ENCODE measurements at places on chromosomes 6 and 20.
A peak's percentile ranks its signal among the peaks of the same experiment; 100 is the strongest.

DNA sequence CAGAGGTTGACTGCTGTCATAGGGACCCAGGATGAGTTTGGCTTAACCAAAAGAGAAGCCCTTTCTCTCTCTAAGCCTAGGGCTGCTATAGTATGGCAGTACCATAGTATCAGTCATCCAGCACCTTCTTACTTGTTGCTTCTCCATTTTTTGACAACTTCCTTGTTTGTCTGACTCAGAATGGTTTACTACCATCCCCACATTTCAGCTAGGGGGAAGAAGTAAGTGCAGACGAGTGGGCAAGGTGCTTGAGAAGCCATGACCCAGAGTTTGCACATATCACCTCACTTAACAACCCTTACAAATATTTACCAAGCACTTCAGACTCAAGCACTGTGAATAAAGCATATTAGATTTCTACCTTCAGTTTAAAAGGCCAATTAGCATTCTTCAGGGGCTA, 289.9 kb upstream of the TSHZ2 start:
- DNase-seq = no peak

GRCh38 chr6:551405-551804, 105.5 kb downstream of the HUS1B start:
- no peak for DNase-seq

DNA sequence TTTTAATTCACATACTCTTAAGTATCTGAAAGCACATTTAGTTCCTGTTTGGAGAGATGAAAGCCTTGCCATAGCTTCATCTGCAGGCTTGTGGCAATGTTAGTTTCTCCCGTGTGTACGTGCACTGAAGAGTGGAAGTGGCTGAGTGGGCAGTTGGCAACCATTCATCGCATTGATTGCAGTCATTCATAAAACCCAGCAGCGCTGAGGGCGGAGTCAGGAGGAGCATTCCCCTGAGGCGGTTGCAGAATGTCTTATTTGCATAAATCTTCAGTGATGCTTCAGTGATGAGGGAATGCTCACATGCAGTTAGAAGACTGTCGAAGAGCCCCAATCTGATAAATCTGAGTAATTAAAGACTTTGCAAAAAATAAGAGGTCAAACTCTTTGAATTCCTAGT, 79.1 kb downstream of the RIMS1 start:
- peak; percentile 4 for DNase-seq

DNA sequence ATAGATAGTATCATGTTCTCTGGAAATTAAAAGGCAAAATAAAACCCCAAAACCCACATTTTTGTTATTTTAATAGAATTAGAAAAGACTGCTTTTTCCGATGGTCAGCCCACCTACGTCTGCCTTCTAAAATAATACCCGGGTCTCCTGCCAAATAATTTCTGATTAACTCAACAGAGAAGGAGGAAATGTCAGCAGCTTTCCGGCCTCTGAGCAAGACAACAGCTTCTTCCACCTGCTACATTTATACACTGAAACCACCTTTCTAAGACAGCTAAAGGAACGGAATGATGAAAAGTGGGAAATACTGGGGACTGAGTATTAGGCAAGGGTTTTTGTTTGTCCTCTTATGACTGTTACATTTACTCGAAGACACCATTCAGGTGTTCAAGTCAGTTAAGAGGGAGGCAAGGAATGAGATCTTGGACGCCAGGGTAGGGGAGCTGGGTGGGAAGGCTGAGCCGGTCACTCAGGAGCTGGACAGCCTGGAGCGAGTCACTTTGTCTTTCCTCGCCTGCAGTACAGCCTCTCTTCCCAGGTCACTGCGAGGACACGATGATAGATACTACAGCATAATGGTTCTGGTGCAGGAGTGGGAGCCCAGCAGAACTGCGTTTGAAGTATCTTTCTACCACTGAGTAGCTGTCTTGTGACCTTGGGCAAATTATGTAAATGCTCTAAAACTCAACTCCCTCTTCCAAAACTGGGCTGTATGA, 96.3 kb upstream of the QKI start:
- no peak for DNase-seq

- peak; percentile 30 for DNase-seq
Measured at GRCh38 chr20:63457737-63458136, 14.7 kb downstream of the KCNQ2 start.

DNA sequence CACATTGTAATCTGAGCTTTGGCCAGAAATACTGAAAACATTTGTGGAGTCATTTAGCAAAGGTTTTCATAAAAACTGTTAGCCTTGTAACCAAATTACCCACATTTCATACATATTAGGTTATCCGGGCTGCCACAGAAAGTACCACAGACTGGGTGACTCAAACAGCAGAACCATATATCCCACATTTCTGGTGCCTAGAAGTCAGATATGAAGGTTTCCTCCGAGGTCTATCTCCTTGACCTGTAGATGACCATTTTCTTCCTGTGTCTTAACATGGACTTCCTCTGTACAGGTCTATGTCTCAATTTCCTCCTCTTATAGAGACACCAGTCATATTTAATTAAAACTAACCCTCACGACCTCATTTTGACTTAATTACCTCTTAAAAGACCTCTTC, 49.5 kb upstream of the SMIM28 start:
- no peak for DNase-seq

GRCh38 chr6:48183811-48184605, 73.0 kb upstream of the PTCHD4 start:
- no peak for DNase-seq

GRCh38 chr6:119129148-119129967, 50.9 kb upstream of the FAM184A start:
- no peak for DNase-seq

- DNase-seq = no peak
Measured at GRCh38 chr6:36067374-36068011, 39.9 kb downstream of the MAPK14 start.

- DNase-seq = no peak
Measured at GRCh38 chr6:157013649-157014304, 236.6 kb downstream of the ARID1B start.

GRCh38 chr6:4164456-4164855, 29.1 kb upstream of the ECI2 start:
- no peak for DNase-seq

DNA sequence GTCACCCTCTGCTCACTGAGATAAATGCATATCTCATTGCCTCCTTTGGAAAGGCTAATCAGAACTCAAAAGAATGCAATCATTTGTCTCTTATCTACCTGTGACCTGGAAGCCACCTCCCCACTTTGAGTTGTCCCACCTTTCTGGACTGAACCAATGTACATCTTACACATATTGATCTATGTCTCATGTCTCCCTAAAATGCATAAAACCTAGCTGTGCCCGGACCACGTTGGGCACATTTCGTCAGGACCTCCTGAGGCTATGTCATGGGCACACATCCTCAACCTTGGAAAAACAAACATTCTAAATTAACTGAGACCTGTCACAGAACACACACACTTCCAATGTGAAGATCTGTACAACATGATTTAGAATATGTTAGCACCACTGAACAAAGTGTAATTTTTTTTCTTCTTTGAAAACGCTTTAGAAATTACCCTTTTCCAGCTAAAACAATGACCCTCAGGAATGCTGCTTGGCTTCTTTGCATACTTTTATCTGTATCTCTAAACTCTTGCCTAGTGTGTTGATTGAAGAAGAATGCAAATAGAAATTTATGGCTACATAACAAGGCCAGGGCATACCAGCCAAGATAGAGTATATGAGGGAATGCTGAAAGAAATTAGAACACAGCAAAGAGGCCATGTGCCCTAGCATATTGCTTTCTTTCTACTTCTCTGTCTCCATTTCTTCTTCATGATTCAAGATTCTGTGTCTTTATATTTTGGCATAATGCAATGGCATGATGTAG, 84.6 kb upstream of the DST start:
- no peak for DNase-seq

DNA sequence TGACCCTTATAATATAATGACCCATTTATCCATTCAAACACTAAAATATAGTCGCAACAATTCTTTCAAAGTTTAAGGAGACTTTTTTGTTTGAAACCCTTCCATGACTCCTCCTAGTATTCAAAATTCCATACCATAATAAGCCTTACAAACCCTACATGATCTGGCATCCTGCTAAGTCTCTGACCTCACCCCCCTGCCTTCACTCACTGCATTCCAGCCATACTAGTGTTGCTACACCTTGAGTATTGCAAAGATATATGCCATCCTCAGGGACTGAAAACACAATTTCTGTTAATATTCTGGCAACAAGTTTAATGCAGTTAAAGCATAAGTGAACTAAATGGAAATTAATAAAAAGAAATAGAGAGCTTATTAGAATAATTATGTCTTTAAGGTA, 168.4 kb downstream of the EYS start:
- DNase-seq = no peak

- no peak for DNase-seq
Measured at GRCh38 chr6:98498144-98498775, 336.1 kb upstream of the POU3F2 start.

DNA sequence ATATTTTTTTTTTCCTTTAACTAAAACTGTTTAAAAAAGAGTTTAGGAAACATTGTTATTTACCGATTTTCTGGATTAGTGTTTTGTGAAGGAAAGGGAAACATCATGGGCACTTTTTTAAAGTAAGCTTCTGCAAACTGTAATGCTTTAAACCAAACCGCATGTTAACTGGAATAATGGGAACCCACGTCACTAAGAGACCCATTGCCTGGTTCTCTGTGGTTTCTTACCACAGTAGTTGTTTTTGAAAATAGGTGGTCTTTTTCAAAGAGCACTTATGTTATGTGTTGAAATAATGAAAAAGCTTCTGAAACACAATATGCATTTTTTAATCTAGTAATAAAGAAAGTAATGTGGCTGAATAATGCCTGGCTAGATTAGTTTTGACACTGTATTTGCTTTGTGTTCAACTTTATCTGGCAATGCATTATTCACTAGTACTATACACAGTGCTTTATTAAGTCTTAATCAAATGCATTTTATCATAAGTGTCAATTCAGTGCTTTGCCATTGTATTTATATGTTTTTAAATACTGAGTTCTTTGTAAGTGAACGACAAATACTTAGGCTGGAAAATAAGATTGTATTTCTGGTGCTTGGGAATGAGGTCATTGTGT, 754.1 kb upstream of the FLRT3 start:
- no peak for DNase-seq

GRCh38 chr6:170088582-170088955, 202.3 kb downstream of the DLL1 start:
- no peak for DNase-seq

GRCh38 chr6:167918548-167919278, 78.8 kb upstream of the KIF25 start:
- DNase-seq = no peak

DNA sequence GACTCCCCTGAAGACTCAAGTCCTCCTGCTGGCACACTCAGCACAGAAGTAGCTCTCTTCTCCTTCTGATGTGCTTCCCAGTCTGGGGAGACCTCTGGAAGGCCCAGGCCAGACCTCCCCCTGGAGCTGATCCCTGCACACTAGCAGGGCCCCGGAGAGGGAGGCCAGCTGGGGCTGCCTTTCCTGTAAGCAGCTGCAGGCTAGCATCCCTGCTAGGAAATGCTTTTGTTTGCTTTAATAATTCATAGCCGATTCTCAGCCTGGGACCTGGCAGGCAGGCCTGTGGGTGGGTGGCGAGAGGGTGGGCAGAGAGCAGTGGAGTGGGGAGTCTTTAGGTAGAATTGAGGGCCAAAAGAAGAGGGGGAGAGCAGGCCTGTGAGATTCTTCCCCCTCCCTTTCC, 5.2 kb downstream of the EBF4 start:
- no peak for DNase-seq

DNA sequence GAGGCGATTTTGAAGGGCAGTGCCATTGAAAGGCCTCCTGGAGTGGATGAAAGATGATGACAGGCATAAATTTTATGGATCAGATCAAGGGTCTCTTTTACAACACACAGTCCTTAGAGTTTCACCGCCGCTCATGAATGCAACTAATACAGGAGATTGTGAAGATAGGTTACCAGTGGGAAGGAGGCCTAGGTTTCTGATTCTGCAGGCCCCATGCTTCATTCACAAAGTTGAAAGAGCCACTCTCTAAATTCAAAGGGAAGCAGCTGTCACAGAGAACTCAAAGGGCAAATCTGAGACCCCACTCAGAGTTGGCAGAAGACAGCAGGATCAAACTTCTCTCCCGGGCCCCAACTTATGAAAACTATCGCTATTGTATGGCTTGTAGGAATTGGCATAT, 137.6 kb downstream of the MAP3K7 start:
- no peak for DNase-seq

- no peak for DNase-seq
Measured at GRCh38 chr6:132512342-132512637, 626 bp downstream of the STX7 start.

- no peak for DNase-seq
Measured at GRCh38 chr20:44959638-44960102, 527 bp downstream of the TOMM34 start.

DNA sequence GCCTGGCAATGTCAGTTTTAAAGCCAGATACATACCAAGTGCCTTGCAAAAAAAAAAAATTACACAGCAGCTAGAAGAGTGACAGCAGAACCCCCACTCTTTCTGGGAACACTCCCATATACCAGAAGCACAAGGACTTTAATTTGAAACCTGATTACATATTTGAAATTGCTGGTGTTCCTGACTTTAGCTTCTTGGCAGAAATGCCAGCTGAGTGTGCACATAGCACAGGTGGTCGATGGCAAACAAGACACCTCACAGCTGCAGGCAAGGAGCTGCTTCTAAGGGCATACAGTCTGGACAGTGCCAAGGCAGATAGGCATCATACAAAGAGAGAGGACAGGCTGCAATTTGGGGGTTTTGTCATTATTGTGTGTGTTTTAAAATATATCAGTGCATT, 150.7 kb upstream of the SGK1 start:
- no peak for DNase-seq

GRCh38 chr20:53282217-53282955, 310.2 kb downstream of the TSHZ2 start:
- DNase-seq = no peak

Measured in caudate nucleus (tissue), 63 donors.